ENCODE measurements at places on chromosomes 12 and 14.

DNA sequence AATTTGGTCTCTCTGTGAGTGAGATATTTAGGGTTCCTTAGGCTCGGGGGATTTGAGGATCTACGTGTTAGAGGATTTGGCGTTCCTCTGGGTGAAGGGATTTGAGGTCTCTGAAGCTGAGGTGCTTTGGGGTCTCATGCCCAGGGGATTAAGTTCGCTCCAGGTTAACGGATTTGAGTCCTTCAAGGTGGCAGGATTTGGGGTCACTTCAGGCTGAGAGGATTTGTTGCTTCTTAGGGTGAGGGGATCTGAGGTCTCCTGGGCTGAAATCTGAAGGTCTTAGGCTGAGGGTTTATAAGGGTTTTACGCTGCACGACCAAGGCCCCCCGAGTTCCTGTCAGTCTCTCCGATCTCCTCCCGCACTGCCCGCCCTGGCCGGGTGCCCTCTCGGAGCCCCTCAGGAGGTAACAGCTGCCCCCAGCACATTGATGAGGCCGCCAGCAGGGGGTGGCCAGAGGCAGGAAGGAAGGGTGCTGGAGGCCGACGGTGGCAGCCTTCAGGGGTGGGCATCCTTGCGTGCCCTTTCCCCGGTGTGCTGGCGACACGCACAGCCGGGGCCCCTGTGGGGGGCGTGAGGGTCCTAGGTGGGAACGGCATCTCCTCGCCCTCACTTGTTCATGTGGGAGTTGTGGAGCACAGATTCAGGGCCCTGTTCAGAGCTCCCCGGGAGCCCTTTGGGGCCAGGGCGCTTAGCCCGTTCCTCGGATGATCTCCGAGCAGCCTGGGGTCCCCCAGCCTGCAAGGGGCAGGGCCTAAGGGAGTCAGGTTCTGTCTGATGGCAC, 14.3 kb downstream of the CEP170B start:
- DNase-seq = no peak

DNA sequence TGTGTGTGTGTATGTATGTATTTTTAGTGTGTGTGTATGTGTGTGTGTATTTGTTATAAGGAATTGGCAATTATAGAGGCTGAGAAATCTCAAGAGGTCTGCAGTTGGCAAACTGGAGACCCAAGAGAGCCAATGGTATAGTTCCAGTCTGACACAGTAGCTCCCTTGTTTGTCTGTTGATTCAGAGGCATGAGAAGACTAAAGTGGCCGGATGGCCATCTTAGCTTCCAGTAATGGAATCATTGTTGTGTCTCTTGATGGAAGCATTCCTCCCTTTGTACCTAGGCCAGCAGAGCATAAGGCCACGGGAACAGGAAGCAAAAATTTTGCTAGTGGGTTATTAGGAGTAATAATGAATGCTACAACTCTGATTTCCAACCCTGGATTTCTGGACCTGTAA, 460.6 kb downstream of the TMTC2 start:
- DNase-seq = no peak

DNA sequence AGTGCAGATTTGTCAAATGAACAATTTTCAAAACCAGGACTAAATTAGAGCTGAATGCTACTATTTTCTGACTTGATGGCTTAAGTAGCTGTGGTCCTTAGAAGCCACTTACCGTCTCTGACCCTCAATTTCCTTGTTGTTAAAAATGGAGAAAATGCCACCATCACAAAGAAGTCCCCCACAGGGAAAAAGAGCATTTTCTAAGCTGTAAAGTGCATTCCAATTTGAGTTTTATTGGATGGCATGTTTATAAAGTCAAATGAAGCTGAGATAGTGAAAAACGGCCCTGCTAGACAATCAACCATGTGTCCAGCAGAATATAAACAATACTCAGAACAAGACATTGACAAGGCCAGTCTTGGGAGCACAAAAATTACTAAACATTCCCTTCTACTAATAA, 53.6 kb downstream of the GOLGA5 start:
- no peak for DNase-seq

DNA sequence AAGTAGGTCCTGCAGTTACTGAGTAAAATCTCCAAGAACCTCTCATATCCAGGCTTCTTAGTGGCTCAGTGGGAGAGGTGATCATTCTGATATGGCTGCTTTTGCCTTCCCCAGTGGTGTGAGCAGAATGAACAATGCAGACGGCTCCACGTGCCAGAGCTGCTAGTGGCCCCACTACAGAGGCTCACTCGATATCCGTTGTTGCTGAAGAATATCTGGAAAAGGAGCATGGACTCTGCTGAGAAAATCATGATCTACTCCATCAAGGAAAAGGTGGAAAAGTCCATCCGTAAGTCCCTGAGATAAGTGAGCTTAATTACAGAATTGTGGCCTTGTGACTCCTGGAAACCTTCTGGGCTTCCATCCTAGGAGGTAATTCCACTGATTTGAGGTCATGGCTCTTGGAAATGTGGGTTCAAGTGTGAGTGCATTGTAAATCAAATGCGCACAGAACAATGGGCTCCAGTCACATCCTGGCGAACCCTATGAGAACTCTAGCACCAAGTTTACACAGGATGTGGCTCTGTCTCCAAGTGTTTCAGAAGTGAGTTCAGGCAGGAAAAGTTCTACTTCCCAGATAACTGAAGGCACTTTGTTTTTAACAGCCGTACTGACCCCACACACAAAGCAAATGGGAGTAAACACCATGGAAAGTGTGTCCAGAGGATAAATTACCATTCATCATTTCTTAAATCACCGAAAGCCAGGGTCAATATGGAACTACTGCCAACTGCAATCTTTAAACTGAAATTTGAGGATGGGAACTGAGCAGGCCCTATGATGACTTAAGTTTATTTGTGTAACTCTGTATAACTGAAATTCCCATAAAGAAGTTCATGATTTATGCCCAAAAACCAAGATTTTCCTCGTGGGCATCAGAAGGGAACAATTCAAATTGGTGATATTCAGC, 51.4 kb downstream of the PLEKHG7 start:
- no peak for DNase-seq

DNA sequence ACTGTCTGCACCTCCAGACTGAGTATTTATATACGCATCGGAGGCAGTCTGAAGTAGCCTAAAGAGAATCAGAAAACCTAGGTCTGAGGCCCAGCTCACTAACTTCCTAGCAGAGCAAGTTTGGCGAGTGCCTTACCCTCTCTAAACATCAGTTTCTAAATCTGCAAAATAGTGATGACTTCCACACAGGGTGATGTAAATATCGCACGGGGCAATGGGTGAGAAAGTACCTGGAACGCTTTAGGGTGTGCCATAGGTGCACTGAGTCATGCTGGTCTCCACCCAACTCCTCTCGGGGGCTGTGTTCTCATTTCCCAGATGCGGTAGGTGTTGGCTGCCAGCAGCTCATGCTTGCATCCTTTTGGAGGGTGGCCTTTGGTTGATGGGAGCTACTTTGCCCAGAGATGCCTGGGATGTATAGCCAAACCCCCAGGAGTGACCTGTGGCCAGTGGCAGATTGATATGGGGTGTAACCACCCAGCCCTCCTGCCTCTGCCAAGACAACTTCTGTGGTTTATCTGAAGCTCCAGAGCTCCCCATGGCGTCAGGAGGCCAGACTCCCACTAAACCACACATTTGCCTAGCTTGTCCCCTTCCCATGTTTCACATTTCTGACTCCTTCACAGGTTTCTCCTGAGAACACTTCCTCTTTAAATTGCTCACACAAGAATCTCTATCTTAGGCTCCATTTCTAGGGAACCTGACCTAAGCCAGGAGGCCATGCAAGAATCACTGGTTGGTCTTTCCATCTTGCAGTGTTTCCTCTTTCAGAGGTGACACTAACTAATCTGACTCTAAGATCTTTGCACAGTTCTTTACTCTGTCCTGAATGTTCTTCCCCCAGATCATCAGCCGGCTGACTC, 62.0 kb upstream of the TUNAR start:
- DNase-seq = no peak

DNA sequence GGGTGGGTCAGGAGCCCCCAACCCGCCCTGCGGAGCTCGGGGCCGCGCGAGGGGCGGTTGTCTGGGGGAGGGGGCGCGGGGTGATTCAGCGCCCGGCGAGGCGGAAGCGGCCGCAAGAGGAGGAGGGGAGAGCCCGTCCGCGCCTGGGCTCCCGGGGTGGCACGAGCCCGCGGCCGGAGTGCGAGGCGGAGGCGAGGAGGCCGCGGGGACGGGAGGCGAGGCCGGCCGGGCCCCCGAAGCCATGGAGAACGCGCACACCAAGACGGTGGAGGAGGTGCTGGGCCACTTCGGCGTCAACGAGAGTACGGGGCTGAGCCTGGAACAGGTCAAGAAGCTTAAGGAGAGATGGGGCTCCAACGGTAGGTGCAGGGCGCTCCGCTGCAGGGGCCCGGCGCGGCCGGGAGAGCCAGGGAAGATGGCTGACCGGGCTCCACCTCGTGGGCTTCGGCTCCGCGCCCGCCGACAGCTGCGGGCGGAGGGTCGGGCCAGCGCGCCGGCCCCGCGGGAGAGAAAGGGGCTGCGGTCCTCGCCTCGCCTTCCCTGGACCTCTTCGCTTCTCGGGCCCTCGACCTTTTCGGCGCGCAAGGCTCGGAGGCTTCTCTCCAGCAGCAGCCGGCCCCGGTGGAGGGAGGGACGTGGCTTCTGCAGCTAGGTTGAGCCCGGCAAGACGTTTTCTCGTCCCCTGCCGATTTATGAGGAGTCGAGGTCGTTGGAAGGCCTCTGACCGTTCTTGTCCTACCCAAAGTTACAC, 677 bp downstream of the ATP2A2 start:
- peak; percentile 14 for DNase-seq

- no peak for DNase-seq
These were observed 32.2 kb upstream of the DICER1 start for GRCh38 chr14:95189367-95190132.

GRCh38 chr14:99268810-99269707, 2.9 kb downstream of the BCL11B start:
- no peak for DNase-seq

- DNase-seq = no peak
These were observed 4.2 kb downstream of the DENND5B start for GRCh38 chr12:31586728-31587127.

DNA sequence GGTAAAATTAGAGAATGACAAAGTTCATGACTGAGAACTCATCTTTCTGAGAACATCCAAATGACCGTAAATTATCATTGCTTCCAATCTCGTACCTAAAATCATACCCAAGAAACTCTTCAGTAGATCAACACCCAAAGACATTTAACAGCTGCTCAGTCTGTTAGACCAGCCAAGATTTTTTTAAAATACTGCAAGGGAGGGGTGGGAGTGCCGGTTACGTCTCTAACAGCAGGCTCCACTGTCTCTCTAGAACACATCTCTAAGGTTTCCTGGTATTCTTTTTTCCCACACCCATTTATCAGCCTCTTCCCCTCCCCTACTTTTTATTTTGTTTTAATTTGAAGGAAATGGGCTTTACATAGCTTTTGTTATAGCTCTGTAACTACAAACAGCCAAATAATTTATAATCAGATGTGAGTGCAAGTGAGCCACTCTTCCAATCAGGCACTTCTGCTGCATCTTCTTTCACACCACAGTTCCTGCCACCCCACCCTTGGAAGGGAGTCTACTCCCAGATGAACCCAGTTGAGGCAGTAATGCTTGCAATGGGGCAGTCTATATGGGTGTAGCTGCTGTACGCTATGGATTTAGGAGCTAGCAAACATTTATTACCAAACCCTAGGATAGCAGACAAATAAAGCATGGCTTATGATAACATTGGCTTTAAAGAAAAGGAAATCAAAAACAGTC, 21.9 kb downstream of the PTPRB start:
- DNase-seq = no peak

DNA sequence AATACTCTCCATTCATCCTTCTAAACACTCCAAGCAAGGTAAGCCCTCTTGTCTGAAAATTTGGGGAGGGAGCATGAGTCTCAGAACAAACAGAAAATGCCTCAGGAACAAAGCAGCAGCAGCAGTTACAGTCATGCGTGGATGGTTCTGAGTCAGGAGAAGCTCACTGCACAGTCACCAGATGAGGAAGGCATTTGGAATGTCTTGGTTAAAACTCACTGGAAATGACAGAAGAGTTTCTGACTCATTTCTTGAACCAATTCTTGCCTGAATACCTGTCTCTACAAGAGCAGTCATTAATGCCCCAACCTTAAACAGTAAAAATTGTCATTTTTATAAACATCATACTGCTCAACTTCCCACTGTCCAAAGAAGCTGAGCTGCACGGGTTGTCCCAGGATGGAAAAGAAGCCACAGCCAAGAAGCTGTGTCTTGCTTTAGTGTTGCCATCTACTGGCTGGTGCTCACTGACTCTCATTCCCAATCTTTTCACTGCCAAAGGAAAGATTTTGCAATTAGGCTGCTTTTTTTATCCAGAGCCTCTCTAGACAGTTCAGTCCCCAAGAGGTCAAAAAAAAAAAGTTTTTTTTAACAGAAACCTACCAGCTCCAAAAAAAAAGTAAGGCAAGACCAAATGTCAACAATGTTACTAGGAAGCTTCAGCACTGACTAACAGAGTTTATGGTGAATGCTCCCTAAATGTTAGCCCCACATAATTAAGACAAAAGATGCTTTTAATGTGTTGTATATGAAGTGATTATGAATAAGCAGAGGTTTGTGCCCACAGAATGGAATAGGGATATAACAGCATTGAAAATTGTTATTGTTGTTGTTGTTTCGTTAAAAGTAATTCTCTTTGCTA, 40.4 kb downstream of the KICS2 start:
- no peak for DNase-seq

- DNase-seq = no peak
These were observed 9.5 kb upstream of the RAB35 start for GRCh38 chr12:120125792-120126634.

DNA sequence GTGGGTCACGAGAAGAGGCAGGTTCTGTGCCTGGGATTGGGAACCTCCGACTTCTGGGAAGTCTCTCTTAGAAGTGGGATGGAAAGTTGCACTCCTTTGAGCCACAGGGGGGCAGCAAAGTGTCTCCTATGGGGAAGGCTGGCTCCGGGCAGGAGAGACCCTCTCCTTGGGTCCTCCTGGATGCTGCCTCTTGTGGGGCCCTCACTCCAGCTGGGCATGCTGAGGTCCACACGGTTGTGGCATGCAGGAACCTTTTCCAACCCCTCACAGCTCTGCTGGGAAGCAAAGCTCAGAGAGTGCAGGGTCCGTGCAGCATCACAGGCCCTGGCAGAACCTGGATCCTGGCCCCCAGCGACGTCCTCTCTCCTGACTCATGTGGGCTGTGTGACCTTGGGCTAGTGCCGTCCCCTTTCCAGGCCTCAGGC, 17.4 kb downstream of the SDSL start:
- no peak for DNase-seq

DNA sequence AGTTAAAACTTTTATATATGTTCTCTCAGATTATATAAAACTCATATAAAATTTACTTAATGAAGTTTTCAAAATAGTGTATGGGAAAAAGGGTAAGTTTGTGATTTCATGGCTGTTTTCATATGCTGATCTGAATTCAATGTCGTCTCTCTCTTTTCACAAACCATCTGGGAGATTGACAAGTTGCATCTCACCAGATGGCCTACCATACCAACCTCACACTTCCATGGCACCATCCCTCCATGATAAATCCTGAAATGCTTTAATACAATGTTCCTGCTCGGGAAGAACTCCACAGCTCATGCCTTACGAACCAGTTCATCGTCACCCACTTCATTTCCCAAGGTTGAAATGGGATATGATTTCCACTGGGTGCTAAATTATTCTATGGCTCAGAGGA, 22.3 kb downstream of the PTPRO start:
- DNase-seq = no peak

GRCh38 chr12:105476616-105477015, 146.1 kb downstream of the C12orf75 start:
- no peak for DNase-seq

Measured in activated naive CD4-positive, alpha-beta T cell (primary cell).